ENCODE measurements at places on chromosomes 13 and 19.

DNA sequence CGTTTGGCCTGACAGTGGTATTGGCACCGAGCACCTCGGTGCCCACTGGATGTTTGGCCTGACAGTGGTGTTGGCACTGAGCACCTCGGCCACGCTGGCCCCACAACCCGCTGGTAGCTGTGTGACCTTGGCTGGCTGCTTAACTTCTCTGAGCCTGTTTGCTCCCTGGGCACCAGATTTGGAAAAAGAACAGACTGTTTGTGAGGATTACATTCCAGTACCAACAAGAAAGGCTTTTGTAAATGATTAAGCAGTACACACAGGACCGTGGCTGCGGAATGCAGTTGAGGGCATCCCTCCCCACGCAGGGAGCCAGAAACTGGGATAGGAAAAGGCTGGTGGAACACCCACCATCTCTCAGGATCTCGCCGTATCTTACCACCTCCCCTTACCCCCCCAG is 31.9 kb downstream of the SLC25A42 start:
- no peak for DNase-seq

DNA sequence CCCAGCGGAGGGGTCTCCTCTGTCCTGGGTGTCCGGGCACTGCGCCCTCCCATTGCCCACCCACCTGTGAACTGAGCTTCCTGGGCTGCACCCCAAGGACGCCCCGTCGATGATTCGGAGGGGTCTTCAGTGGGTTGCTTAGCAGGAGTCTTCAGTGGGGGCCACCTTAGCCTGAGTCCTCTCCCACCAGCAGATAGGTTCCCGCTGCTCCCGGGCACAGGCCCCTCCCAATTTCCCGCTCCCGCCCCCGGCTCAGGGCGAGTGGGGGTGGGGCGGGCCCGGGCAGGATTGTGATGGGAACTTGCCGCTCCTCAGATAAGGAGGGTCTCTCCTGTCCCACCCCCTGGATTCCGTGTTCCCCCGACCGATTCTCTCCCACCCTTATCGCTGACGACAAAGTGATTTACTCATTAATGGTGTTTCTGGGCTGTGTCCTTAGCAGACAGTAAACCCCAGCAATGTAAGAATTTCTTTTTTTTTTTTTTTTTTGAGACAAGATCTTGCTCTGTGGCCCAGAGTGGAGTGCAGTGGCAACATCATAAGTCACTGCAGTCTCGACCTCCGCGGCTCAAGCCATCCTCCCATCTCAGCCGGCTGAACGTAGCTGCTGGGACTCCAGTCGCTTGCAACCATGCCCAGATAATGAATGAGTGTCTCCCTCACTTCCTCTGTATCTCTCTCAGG is 655 bp upstream of the S1PR5 start:
- no peak for DNase-seq

- DNase-seq, result no peak
These were observed 138.1 kb downstream of the LACC1 start for GRCh38 chr13:44017756-44018309.

GRCh38 chr13:44151474-44151873 is 222.2 kb upstream of the SERP2 start:
- DNase-seq, result no peak

- no peak for DNase-seq
These were observed 26.6 kb downstream of the GNG7 start for GRCh38 chr19:2675892-2676291.

DNA sequence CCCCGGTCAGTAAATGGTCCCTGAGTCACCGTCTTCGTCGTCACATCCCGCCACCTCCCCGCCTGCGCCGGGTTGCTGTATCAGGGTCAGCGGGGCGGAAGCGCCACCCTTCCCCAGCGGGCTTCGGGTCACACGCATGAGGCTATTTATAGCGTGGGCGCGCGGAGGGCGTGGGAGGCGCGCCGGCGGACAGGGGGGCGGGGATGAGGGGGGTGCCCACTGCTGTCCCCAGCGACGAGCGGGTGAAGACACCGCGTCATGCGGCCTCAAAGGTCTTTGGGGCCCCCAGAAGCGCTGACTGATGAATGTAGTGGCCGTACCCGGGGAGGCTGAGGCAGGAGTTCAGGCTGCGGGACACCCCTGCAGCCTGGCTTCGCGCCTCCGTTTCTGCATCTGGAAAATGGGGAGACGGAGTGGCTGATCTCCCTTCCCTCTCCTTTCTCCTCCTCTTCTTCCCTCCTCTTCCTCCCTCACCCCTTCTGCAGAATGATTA is 7.9 kb downstream of the UNC13A start:
- DNase-seq, result peak; percentile 49

GRCh38 chr13:51040431-51040830 is 70.6 kb downstream of the C13orf42 start:
- DNase-seq, result no peak

DNA sequence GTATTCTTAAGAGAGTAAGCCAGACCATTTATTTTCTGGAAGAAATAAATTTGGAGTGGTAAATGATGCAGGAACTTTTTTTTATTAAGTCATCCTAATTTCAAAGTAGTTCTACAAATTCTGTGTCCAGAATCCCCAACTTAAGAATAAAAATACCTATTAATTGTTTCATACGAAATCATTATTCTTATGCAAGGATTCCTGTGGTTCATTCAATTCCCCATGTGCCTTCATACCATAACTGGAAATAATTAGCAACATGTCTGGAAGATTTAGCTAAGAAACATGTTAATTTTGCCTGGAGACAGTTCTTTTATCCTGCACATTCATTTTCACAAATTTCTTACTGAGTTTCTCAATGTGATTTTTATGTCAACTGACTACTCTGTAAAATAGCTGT is 408.6 kb downstream of the PCDH9 start:
- DNase-seq, result no peak

- no peak for DNase-seq
These were observed 5.8 kb downstream of the PPFIA3 start for GRCh38 chr19:49125025-49125731.

DNA sequence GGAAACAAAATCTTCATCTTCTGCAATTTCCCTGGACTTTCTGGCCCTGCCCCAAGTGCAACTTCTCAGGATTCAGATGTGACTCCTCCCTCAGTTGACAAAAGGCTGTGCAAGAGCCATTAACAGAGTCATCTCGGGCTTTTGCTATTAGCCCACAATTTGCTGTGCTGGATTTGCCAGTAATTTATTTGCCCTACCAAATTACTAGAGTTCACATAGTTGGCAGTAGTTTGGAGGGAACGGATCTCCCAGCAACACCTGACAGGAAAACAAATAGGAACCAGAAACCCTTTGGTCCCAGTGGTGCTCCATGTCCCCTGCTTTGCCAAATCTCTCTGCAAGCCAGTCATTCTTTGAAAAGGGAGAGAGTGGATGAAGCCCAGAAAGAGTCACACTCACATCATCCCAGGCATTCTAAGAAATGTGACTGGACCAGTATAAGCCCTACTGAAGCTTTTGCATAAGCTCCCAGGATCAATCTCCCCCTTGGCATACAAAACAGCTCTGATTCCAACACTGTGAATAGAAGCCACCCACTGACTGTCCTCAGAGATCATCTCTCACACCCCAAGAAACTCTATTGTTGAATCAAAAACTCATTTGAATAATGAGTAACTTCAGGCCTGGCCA is 350.1 kb upstream of the NBEA start:
- DNase-seq, result no peak

- DNase-seq, result peak; percentile 29
These were observed 99.6 kb downstream of the CCNA1 start for GRCh38 chr13:36531746-36532486.

DNA sequence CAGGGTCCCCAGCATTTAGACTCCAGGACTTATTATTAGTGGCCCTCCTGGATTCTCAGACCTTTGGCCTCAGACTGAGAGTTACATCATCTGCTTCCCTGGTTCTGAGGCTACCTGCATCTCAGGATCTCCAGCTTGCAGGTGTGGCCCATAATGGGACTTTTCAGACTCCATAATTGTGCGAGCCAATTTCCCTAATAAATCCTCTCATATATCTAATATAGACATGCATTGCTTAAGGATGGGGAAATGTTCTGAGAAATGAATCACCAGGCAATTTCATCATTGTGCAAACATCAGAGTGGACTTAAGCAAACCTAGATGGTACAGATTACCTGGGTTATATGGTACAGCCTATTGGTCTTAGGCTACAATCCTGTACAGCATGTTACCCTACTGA is 116.5 kb upstream of the FBXL3 start:
- no peak for DNase-seq

DNA sequence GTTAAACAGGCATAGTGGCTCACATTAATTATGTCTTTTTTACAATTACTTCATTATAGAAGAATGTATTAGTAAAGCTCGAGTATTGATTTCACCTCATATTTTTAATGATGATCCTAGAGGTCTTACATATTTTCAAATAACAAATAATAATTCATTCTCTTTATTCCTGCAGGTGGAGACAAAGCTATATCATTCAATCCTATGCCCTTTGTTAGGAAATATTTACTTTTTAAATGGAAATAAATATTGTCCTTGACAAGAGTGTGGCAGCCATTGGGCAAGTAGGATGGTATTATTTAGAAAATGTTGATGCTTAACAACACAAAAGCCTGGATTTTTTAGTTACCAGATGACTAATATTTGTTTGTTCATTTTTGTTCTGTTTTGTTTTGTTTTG is 127.6 kb downstream of the COG6 start:
- DNase-seq, result no peak

- DNase-seq, result no peak
These were observed 20.2 kb downstream of the EVI5L start for GRCh38 chr19:7850000-7850813.

DNA sequence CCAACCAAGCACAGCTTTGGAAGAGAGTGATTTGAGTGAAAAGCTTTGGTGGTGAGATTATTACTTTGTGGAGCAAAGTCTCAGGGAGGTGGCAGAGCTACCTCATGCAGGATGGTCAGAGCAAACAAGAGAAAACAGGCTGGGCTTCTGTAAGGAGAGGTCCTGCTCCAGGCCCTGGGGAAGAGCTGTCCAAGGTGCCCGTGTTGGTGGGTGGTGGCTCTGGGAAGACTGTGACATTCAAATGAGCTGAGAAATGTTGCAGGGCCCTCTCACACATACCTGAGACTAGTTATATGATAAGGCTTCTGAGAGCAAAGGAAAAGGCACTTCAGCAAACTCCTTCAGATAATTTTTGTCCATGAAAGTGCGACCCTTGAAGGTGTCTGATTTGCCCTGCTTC is 205.5 kb upstream of the SOX21 start:
- DNase-seq, result no peak

DNA sequence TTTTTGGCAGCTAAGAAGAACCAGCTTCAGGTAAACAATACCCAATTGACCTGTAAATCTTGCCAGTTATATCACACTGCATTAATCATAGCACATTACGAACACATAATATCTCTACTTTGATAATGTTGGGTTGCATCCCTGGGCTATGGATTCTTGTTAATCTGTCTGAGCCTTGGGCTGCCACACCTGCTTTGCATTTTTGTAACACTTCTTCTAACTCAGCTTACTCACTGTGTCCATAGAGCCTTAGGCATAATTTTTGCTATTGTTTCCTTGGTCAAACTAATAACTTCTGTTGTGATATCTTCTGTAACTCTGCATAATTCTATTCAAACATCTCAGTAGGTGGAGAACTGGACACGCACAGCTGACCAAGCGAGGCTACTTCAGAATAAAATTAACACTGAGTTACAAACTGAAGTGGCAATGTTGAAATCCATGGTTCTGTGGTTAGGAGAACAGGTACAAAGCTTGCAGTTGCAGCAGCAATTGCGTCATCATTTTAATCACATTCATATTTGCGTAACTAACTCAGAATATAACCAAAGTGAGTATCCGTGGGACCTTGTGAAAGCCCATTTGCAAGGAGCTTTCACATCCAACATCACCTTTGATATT is 6.4 kb downstream of the ZNF350 start:
- DNase-seq, result no peak

DNA sequence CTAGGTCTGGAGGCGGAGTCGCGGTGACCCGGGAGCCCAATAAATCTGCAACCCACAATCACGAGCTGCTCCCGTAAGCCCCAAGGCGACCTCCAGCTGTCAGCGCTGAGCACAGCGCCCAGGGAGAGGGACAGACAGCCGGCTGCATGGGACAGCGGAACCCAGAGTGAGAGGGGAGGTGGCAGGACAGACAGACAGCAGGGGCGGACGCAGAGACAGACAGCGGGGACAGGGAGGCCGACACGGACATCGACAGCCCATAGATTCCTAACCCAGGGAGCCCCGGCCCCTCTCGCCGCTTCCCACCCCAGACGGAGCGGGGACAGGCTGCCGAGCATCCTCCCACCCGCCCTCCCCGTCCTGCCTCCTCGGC is at the start of gene SLC5A5:
TSS of gene SLC5A5 (plus strand) at position 68 of the 373 bp plus-strand sequence. CDS start 375 bp downstream, outside the sequence.
- DNase-seq, result no peak

DNA sequence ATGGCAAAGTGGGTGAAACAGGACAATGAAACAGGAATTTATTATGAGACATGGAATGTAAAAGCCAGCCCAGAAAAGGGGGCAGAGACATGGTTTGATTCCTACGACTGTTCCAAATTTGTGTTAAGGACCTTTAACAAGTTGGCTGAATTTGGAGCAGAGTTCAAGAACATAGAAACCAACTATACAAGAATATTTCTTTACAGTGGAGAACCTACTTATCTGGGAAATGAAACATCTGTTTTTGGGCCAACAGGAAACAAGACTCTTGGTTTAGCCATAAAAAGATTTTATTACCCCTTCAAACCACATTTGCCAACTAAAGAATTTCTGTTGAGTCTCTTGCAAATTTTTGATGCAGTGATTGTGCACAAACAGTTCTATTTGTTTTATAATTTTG is 8.6 kb downstream of the CLN5 start:
- no peak for DNase-seq

- DNase-seq, result no peak
These were observed 119.1 kb downstream of the KLF12 start for GRCh38 chr13:74015137-74015536.

GRCh38 chr19:39524495-39524894 is 8.2 kb downstream of the EID2B start:
- DNase-seq, result no peak

GRCh38 chr13:93848247-93848646 is 621.6 kb downstream of the GPC6 start:
- no peak for DNase-seq

DNA sequence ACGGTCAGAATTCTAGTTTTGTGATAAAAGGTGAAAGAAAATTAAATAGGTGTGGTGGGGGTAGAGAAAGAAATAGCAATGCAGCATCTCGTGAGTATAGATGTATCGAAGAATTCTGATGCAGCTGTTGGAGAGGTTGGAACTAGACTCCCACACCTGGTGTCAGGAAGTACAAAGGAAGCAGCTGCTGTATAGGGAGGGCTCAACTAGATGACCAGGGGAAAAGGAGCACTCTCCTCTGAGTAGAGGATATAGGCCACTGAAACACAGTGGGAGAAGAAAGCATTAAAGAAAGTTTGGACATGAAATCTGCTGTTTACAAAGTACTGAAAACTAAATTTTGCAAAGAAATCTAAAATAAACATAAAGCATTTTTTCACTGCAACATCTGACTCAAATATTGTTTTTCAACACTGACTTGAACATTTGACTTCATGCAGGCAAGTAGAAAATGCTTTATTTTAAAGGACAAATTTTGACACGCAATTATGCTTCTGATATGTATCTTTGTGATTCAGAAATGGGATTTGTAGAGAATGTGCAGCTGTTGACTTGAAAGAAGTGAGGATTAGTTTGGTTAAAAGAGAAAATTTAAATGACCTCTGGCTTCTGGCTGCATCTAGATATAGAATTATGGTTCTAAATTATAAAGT is 82.2 kb downstream of the MIPEP start:
- DNase-seq, result no peak
